ENCODE measurements at places on chromosomes 11 and 22. TPM values are rescaled to one million over a fixed set of nuclear protein-coding genes. Genes with fewer than 3 reads are reported as not detected.

Gene SMDT1
- 2.9 TPM for total RNA-seq

Gene FADS1
- 184 TPM for total RNA-seq

Gene SGSM1
- 1.1 TPM for total RNA-seq

Gene TMPRSS4
- total RNA-seq: not detected

Gene PDGFB
- total RNA-seq: 0.65 TPM

Gene MMP8
- not detected for total RNA-seq

Gene PANX3
- total RNA-seq: not detected

Gene CLCF1
- 3.7 TPM for total RNA-seq

Gene CELSR1
- total RNA-seq: 18.0 TPM

Gene GLYAT
- not detected for total RNA-seq

Gene XRCC6
- total RNA-seq: 526 TPM

Gene TIGD3
- 4.3 TPM for total RNA-seq

GRCh38 chr22:19525666-19526065 is 1.5 kb upstream of the CLDN5 start:
- H3K27me3 ChIP-seq: peaks cover 57% of the 10 kb centered on the region
- H3K4me1 ChIP-seq: peaks cover 15% of the 10 kb centered on the region
- H3K36me3 ChIP-seq: no peaks in the 10 kb centered on the region
- no peak overlapping the region for H3K27ac ChIP-seq
- no peak overlapping the region for H3K4me3 ChIP-seq

GRCh38 chr22:45077286-45077685 is 67.5 kb upstream of the PHF21B start:
- no peaks in the 10 kb centered on the region for H3K27me3 ChIP-seq
- no peak overlapping the region for H3K4me3 ChIP-seq
- H3K27ac ChIP-seq: no peak overlapping the region
- H3K4me1 ChIP-seq: peaks cover 18% of the 10 kb centered on the region
- H3K36me3 ChIP-seq: no peaks in the 10 kb centered on the region

GRCh38 chr11:27902981-27903624 is 202.8 kb upstream of the BDNF start:
- no peak overlapping the region for H3K4me3 ChIP-seq
- H3K36me3 ChIP-seq: no peaks in the 10 kb centered on the region
- no peaks in the 10 kb centered on the region for H3K4me1 ChIP-seq

DNA sequence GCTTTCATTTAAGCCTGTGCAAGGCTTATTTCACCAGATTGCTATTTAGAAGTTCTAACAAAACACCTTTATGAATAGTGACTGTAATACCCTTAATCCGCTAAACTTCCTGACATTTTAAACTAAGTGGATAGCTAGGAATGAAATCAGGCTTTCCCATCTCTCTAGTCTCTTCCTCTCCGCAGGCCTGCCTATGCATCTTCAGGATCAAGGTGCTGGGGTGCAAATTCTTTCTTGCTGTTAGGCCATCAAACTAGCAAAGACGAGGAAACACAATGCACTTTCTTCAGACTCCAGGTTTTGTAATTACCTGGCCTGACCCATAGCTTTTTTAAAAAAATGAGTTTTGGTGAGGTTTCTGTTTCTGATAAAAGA is 149.4 kb downstream of the DBX1 start:
- no peak overlapping the region for H3K4me3 ChIP-seq
- H3K27me3 ChIP-seq: no peaks in the 10 kb centered on the region
- no peaks in the 10 kb centered on the region for H3K36me3 ChIP-seq
- no peak for DNase-seq
- peaks cover 15% of the 10 kb centered on the region for H3K4me1 ChIP-seq

DNA sequence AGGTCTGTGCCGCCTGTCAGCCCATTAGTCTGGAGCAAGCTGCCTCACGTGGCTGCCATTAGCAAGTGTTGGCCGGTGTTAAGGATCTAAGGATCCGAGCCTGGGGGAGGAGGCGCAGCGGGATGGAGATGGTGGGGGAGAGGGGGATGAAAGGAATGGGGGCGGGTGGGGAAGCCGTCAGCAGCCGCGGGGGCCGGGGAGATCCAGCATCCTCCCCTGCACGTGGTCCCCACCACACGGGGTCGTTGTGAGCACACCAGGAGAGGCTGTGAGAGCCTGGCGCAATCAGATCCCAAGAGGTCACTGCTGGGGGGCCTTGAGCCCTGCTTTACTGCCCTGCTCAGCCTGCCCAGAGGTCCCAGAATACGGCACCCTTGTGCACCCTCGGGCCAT is 7.3 kb downstream of the CABP7 start:
- DNase-seq: peak; percentile 84
- no peak overlapping the region for H3K4me3 ChIP-seq
- H3K27me3 ChIP-seq: peaks cover 11% of the 10 kb centered on the region
- H3K27ac ChIP-seq: no peak overlapping the region
- H3K36me3 ChIP-seq: no peaks in the 10 kb centered on the region

DNA sequence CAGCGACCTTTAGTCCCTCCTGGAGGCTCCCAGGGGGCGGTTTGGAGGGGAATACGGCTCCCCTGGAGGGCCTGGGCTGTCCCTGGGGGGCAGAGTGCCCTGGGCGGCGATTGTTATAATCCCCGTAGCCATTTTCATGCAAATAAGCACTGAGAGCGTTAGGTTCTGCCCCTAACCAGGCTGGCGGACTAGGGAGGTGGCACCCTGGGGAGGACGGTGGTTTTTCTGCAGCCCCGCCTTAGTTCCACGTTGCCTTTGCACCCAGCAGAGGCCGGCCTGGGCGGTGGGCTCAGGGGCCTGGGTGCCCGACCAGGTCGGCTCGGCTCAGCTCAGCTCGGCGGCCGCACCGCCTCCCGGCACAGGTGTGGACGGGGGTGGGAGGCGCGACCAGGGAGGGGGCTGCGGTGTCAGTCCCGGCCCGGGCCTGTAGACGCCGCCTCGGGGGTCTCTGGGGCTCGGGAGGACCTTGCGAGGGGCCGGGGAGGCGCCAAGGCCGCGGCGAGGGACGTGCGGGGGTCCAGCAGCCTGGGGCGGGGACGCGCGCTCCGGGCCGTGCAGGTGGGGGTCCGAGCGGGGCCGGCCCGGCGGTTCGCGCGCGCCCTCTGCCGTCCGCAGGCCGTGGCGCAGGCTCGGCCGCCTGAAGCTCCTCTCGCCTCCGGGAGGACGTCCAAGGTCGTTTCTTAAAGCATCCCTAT is 2.3 kb upstream of the DUSP8 start:
- H3K27me3 ChIP-seq: peaks cover 92% of the 10 kb centered on the region
- H3K27ac ChIP-seq: no peak overlapping the region
- H3K36me3 ChIP-seq: no peaks in the 10 kb centered on the region
- peaks cover 15% of the 10 kb centered on the region for H3K4me1 ChIP-seq

- no peaks in the 10 kb centered on the region for H3K27me3 ChIP-seq
- DNase-seq: no peak
- no peaks in the 10 kb centered on the region for H3K4me1 ChIP-seq
- no peak overlapping the region for H3K27ac ChIP-seq
- no peak overlapping the region for H3K4me3 ChIP-seq
These were observed 427.3 kb downstream of the BRD1 start for GRCh38 chr22:49400136-49400940.

DNA sequence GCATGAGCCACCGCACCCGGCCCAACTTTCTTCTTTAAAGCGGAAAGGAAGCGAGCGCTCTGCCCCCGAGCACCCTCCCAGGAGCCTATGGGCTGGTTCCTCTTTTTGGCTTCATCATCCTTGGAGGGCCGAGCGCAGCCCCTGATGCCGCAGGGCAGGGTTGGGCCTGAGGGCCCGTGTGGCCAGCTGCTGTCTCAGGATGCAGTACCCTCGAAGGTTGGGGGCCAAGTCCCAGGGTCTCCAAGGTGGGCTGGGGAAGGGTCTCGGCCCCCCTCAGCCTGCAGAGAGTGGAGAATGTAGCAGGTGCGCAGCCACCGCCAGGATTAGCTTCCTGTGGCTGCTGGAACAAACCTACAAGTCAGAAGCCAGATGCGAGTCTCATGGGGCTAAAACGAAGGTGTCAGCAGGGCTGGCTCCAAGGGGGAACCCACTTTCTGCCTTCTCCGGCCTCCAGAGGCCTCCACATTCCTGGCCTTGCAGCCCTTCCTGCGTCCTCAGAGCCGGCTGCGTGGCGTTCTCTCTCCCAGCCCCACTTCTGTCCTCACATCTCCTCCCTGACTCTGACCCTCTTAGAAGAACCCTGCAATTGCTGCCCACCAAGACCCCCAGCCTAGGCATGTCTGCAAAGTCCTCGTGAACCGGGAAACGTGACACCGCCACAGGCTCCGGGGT is 2.9 kb downstream of the PANX2 start:
- H3K4me1 ChIP-seq: no peaks in the 10 kb centered on the region
- H3K36me3 ChIP-seq: no peaks in the 10 kb centered on the region
- no peak overlapping the region for H3K4me3 ChIP-seq
- H3K27me3 ChIP-seq: peaks cover 34% of the 10 kb centered on the region

DNA sequence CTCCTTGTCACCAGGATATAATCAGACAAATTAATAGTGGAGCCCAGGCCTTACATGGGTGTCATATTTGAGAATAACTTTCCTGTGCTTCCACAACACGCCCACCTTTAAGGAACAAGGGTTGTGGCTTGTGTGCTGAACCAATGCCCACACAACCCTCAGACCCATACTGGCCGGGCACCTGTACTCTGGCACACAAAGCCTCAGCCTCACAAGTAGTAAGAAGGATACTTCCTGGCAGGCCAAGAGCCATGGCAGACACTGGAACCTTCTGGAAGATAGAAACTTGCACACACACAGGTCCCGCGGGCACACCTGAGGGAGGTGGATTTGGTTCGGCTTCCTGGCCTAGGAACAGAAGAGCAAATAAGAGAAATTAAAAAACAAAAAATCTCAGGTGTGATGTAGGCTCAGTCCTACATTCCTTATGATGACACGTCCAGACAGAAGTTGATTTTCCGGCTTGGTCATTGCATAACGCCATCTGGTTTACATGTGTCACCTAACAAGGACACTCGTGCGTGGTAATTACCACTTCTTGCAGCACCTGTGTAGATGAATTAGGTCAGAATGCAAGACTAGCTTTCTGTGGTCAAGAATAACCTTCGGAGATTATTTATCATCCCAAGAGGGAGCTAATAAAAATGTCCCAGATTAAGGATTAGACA is 5.8 kb upstream of the BRD1 start:
- no peaks in the 10 kb centered on the region for H3K27me3 ChIP-seq
- no peaks in the 10 kb centered on the region for H3K36me3 ChIP-seq
- H3K27ac ChIP-seq: no peak overlapping the region
- no peaks in the 10 kb centered on the region for H3K4me1 ChIP-seq
- H3K4me3 ChIP-seq: no peak overlapping the region
- DNase-seq: no peak

- H3K4me3 ChIP-seq: no peak overlapping the region
- no peaks in the 10 kb centered on the region for H3K27me3 ChIP-seq
- no peak for DNase-seq
- H3K36me3 ChIP-seq: no peaks in the 10 kb centered on the region
These were observed 541.9 kb upstream of the CADM1 start for GRCh38 chr11:116046127-116046526.

DNA sequence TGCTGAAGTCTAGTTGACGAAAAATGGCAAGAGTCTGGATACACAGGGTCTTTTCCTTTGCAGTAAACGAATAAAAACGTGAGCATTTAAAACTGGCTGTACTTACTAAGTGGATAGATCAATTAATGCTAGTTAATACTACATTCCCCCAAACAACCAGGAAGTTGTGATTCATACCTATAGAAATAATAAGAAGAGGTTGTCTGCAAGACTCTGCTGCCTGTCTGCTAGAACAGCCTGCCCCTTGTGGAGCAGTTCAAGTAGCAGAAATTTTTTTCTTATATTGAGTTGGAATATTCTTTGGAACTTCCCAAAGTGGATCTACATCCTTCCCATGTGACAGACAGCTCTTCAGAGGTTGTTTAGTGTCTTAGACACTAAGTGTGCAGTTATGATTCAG is 86.8 kb downstream of the TEAD1 start:
- no peaks in the 10 kb centered on the region for H3K36me3 ChIP-seq
- DNase-seq: no peak
- H3K4me1 ChIP-seq: peaks cover under 1% of the 10 kb centered on the region
- no peak overlapping the region for H3K4me3 ChIP-seq
- no peaks in the 10 kb centered on the region for H3K27me3 ChIP-seq

DNA sequence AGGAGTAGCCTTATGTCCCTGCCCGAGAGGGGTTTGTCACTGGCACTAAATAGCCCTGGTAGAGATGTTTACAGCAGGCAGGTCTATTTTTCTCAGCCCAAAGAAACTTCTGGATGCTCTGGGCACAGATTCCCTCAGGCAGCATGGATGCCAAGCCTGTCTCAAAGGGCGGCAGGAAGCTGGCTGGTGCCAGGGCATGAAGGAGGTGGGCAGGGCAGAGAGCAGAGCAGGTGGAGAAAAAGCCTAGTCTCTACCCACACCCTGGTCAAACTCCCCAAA is 4.1 kb upstream of the GAS2L1 start:
- no peak for DNase-seq
- H3K27me3 ChIP-seq: peaks cover 3% of the 10 kb centered on the region
- no peak overlapping the region for H3K4me3 ChIP-seq
- peaks cover 2% of the 10 kb centered on the region for H3K36me3 ChIP-seq

DNA sequence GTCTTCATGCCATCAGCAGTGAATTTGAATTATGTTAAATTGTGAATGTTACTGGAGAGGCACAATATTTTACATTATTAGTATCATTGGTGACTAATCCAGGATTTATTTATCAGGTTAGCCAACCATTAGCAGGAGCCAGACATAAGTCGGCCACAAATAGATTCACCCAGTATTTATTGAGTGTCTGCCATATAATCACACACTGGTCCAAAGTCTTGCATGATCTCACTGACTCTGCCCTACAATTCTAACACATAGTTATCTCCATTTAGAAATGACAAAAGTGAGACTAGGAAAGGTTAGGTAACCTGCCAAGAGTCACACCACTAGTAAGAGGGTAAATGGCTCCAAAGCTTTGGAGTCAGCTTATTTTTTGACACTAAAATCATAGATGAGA is 179.6 kb downstream of the BLID start:
- H3K4me3 ChIP-seq: no peak overlapping the region
- H3K4me1 ChIP-seq: no peaks in the 10 kb centered on the region
- no peaks in the 10 kb centered on the region for H3K36me3 ChIP-seq
- DNase-seq: no peak

DNA sequence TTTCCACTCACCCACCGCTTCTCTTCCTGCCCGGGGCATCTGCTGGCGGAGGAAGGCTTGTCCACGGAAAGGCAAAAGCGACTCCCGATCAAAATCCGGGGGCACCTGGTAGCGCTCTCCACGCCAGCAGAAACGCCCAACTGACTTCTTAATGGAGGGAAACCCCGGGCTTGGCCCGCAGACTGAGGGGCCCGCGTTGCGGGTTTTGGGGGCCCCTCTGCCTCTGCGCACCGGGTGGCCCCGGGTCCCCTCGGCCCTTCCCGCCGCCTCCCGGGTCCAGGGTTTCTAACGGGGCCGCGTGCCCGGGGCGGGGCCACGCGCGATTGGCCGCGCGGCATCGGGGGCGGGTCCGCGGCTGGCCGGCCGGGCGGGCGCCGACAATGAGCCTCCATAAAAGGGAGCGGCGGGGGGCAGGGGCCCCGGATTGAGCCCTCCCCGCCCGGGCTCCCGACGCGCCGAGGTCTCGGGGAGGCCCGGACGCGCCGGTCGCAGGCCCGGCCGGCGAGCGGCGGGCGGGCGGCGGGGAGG is at the start of gene SPINDOC:
Gene SPINDOC (plus strand): TSS at position 422 of the 528 bp plus-strand sequence. CDS start 231 bp downstream, outside the sequence.
- no peaks in the 10 kb centered on the region for H3K27me3 ChIP-seq
- peak within 1 kb of the TSS; percentile 87 for H3K27ac ChIP-seq
- peak; percentile 93 for DNase-seq
- no peaks in the 10 kb centered on the region for H3K36me3 ChIP-seq

GRCh38 chr11:124817036-124817435 is 16.8 kb upstream of the MSANTD2 start:
- H3K4me1 ChIP-seq: no peaks in the 10 kb centered on the region
- no peaks in the 10 kb centered on the region for H3K36me3 ChIP-seq
- no peak overlapping the region for H3K4me3 ChIP-seq
- H3K27ac ChIP-seq: no peak overlapping the region
- H3K27me3 ChIP-seq: no peaks in the 10 kb centered on the region

- no peaks in the 10 kb centered on the region for H3K27me3 ChIP-seq
- no peaks in the 10 kb centered on the region for H3K36me3 ChIP-seq
- H3K27ac ChIP-seq: no peak overlapping the region
- no peaks in the 10 kb centered on the region for H3K4me1 ChIP-seq
These were observed 10.1 kb downstream of the MUC2 start for GRCh38 chr11:1084561-1085439.
